ENCODE measurements at places on chromosomes 16 and 17.

- no peak for DNase-seq
Measured at GRCh38 chr16:27818246-27818645, 245.3 kb downstream of the GSG1L start.

- DNase-seq, result peak; percentile 36
Measured at GRCh38 chr17:61904094-61904710, 23.6 kb downstream of the INTS2 start.

- no peak for DNase-seq
Measured at GRCh38 chr17:8420041-8420934, 15.4 kb upstream of the NDEL1 start.

DNA sequence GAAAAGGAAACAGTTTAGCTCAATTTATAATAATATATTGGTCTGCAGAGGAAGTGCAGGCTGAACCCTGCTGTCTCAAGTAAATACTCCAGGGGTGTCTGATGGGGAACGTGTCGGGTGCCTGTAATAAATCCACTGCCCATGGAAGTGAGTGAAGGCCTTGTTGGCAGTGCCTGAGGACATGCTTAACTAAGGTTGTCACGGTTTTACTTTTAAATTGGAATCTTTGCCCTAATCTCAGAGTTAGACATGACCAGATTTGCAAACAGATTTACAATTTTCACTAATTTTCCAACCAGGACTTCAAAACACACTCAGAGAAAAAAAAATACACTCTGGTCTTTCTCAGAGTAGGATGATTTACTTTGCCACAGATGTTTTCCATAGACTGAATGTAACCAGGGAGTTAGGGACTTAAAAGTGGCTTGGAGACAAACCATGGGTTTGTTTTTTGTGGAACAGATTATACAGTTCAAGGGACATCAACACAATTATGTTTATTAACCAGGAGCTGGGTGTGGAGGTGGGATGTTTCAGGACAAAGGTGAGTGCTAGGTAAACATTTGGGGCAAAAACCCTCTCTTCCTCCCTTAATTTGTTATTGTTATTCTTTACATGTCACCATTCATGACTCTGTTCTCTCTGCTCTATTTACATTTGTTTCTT, 144.5 kb downstream of the FTO start:
- DNase-seq, result no peak

- no peak for DNase-seq
Measured at GRCh38 chr17:75219815-75220214, 14.3 kb downstream of the NUP85 start.

GRCh38 chr17:38704606-38705522, at the start of gene MLLT6:
Gene MLLT6, plus strand, starts transcription at chr17:38705273. Its CDS starts 360 bp downstream, at chr17:38705633.
- peak; percentile 81 for DNase-seq

GRCh38 chr17:57600074-57600473, 145.0 kb downstream of the CCDC182 start:
- DNase-seq, result peak; percentile 12

- no peak for DNase-seq
Measured at GRCh38 chr17:8476741-8477140, 41.1 kb downstream of the NDEL1 start.

DNA sequence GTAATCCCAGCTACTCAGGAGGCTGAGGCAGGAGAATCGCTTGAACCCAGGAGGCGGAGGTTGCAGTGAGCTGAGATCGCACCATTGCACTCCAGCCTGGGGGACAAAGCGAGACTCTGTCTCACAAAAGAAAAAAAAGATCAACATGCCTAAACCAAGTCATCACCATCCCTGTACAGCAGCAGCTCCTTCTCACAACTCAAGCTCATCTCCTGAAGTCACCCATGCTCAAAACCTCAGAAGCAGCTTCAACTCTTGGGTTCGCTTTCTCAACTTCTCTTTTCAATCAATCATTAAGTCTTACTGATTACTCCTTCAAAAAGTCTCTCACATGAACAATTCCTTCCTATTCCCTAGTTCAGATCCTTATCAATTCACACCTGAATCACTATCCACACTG, 31.3 kb downstream of the PHLPP2 start:
- no peak for DNase-seq

GRCh38 chr16:80387318-80387921, 153.4 kb upstream of the DYNLRB2 start:
- DNase-seq, result no peak

DNA sequence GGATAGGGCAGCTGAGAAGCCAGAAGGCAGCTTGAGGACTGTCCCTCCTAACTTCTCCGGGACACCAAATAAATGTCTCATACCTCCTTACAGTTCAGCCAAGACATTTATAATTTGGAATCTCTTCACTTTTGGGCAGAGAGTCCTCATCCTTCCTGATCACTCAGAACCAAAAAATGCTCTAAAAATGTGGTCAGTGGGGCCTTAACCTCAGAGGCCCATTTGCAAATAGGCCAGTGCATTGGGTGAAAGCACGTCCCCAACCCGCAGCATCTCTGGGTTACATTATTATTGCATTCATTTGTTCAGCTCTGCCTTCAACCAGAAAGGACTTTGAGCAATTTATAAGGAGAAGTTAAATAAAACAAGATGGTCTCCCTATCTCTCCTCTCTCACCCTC, 112.4 kb upstream of the IRX3 start:
- DNase-seq, result no peak

DNA sequence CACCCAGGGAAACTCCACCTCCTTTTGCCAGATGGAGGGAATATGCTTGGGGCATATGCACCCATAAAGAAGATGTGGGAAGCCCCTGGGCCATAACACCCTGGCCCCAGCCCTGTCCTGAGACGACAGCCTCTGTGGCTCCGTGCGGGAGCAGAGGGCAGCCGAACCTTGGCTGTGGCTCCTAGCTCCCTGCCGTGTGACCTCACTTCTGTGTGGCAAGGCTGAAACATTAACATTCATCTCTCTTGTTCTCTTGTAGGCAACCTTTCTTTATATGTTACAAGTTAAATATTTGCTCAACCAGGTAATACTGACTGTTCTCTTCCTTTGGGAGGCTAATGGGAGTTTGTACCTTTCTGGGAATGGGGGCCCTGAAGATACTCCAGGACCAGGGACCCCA, 17.5 kb downstream of the SLC47A1 start:
- no peak for DNase-seq

GRCh38 chr17:19726631-19727376, 10.4 kb upstream of the SLC47A2 start:
- DNase-seq, result no peak

DNA sequence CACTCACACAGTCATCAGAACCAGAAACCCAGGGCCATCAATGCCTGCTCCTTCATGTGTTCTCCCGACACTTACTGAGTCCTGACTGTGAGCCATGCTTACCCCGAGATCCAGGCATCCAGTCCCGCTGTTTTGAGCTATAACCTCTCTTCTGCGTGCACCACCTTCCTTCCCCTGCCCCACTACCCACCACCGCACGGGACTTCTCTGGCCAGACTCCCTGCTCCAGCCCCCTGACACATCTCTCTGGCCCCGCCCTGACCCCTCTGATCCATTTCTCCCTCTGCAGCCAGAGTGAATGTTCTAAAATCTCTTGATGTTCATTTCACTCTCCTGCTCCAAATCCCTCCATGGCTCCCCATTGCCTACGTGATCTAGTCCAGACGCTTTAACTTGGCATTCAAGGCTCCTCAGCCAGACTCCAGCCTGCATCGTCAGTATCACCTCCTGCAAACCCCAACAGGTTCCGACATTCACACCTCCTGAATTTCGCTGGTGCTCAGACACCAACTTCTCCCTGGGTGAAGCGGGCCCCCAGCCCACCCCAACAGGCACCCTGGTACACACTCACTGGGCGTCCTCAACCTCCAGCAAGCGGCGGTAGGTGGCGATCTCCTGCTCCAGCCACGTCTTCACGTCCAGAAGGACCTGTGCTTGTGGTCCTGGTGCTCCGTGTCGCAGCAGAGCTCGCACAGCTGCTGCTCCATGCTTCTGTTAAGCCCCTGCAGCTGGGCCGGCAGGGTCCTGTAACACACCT, 3.1 kb upstream of the KRT17 start:
- no peak for DNase-seq

GRCh38 chr17:43702637-43703036, 40.9 kb upstream of the MEOX1 start:
- no peak for DNase-seq

DNA sequence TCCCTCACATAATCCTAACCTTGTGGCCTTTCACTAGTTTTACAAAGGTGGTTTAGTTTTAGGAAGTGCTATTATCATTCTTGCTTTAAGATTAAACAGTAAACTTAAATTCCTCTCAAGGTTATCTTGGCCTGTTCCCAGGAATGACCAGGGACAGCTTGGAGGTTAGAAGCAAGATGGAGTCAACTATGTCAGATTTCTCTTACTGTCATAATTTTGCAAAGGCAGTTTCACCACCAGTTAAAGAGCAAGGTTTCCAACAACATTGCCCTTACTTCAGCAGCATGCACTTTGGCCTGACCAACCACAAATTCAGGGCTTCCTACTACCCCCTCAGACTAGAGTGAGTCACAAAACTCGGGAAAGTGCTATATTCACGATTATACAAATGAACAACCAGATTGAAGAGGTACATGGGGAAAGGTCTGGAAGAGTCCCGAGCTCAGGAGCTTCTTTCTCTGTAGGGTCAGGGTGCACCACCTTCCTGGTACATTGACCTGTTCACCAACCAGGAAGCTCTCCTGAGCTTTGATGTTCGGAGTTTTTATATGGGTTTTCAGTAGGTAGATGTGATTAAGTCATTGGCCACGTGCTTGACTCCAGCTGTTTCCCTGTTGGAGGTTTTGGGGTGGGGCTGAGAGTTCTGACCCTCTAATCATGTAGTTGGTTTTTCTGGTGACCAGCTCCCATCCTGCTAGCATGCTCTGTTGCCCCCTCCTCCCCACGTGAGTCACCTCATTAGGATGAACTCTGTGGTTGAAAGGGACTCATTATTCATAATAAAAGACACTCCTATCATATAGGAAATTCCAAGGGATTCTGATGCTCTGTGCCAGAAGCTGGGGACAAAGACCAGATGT, 19.4 kb downstream of the RHOT1 start:
- DNase-seq, result no peak

GRCh38 chr17:82881900-82882714, 42.3 kb upstream of the ZNF750 start:
- DNase-seq, result no peak

DNA sequence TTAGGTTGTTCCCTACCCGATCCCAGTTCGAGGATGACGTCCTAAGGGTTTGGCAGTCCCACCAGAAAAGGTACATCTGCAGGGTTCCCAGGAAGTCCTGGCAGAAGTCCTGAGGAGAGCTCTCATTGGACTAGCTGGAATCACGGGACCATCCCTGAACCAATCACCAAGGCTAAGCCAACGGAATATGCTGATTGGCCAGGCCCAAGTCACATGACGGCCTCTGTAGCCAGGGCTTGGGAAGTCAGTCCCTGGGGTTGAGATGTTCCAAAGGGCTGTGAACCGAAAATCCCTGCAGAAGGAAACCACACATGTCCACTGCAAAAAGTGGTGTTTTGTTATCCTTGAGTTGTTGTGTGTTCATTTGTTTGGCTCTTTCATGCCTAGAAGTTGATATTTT, 68.2 kb upstream of the ZNF423 start:
- no peak for DNase-seq

- DNase-seq, result no peak
Measured at GRCh38 chr17:28338056-28338768, 2.7 kb downstream of the TNFAIP1 start.

DNA sequence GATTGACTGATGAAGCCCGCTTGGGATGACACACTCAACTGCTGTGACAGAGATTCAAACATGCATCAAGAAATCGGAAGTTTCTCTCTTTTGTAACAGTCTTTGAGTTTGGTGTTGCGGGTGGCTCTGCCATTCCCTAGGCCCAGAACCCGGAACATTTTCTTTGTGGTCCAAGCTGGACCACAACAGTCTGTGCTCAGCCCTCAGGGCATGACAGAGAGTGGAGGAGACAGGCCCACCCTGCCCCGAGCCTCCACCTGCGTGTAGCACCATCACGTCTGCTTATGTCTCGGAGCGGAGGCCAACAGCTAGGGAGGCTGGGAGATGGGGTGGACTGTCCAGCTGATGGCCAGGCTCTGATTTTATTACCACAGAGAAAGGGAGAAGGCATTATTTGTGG, 64.5 kb downstream of the SHISA6 start:
- DNase-seq, result no peak

DNA sequence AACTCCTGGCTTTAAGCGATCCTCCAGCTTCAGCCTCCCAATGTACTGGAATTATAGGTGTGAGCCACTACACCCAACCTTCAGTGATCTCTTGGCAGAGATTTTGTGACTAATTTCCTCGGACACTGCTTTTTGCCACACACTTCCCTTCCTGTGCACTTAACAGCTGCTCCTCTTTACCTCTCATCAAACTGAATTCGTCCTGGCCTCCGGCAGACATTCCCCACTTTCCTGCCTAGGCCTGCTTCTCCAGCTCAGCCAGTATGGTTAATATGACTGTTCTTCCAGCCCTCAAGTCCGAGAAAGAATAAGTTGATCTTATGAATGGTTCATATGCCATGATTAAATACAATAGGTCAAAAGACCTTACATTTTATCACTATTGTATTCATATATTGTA, 69.0 kb upstream of the MTMR4 start:
- DNase-seq, result no peak

- DNase-seq, result peak; percentile 83
Measured at GRCh38 chr17:39863918-39864746, at the start of gene IKZF3. Gene IKZF3, minus strand, starts transcription at chr17:39864312. Its CDS starts 186 bp downstream, at chr17:39864126.

- no peak for DNase-seq
Measured at GRCh38 chr16:56289862-56290261, 98.6 kb downstream of the GNAO1 start.

- no peak for DNase-seq
Measured at GRCh38 chr17:6043405-6043804, 26.8 kb upstream of the WSCD1 start.

DNA sequence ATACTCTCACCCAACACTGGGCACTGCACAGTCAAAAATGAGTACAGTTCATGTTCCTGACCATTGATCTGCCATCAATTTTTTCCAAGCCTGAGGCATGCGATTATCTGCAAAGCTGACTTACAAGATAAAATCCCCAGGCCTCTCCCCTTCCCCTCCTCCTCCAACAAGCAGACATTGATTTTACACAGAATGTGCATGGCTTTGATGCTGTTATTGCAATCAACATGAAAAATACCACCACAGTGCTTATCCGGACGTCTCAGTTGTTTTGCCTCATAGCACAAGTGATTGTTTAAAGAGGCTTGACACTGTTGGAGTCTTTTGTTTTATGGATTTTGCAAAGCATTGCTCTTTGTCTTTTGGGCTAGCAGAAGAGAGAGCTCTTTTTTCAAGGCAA, 163.8 kb downstream of the TOX3 start:
- DNase-seq, result no peak

GRCh38 chr16:72357910-72358309, 186.0 kb upstream of the PMFBP1 start:
- no peak for DNase-seq

- no peak for DNase-seq
Measured at GRCh38 chr17:3977387-3977786, 13.2 kb upstream of the ATP2A3 start.

- peak; percentile 42 for DNase-seq
Measured at GRCh38 chr17:67377488-67378453, 690 bp downstream of the PITPNC1 start.

GRCh38 chr17:2770129-2770528, 20.7 kb upstream of the CCDC92B start:
- no peak for DNase-seq
